ENCODE measurements at places on chromosomes 1 and 21. TPM values are rescaled to one million over a fixed set of nuclear protein-coding genes. Genes with fewer than 3 reads are reported as not detected.
A peak's percentile ranks its signal among the peaks of the same experiment; 100 is the strongest.

GRCh38 chr1:229122606-229123005 is 148.3 kb upstream of the RAB4A start:
- H3K27ac ChIP-seq: no peak overlapping the region
- no peaks in the 10 kb centered on the region for H3K4me1 ChIP-seq
- H3K27me3 ChIP-seq: no peaks in the 10 kb centered on the region
- H3K4me3 ChIP-seq: no peak overlapping the region
- DNase-seq: no peak
- no peaks in the 10 kb centered on the region for H3K36me3 ChIP-seq

GRCh38 chr1:158998037-158998780 is 11.5 kb upstream of the IFI16 start:
- no peak overlapping the region for H3K27ac ChIP-seq
- H3K4me1 ChIP-seq: peaks cover 4% of the 10 kb centered on the region
- no peak for DNase-seq
- peak overlapping the region; percentile 80 for H3K4me3 ChIP-seq
- no peaks in the 10 kb centered on the region for H3K27me3 ChIP-seq

DNA sequence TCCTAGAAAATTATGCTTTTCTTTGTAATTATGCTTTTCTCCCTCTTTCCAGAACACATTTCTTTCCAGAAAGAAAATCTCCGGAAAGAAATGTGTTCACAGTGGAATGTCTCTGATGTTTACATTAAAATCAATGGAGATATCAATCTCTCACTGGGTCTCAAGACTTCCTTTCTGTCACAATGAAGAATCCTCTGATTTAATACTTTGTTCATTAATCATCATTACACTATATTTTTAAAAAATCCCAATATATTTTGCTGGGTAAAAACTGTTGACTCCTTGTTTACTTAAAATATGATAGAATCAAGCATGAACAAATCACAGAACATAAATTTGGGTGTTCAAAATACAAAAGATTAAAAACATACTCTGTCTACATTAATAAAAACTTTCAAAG is 26.3 kb upstream of the TGFBR3 start:
- H3K4me3 ChIP-seq: no peak overlapping the region
- no peaks in the 10 kb centered on the region for H3K4me1 ChIP-seq
- H3K27me3 ChIP-seq: no peaks in the 10 kb centered on the region
- no peak overlapping the region for H3K27ac ChIP-seq
- no peaks in the 10 kb centered on the region for H3K36me3 ChIP-seq

Gene ZNF648
- total RNA-seq: not detected

All from endodermal cell (in vitro differentiated cells).